SIG-M5 (cell line): ENCODE measurements at places on chromosomes 1 and 21.

GRCh38 chr1:2238361-2239012 is 10.4 kb downstream of the SKI start:
- no peak for DNase-seq

DNA sequence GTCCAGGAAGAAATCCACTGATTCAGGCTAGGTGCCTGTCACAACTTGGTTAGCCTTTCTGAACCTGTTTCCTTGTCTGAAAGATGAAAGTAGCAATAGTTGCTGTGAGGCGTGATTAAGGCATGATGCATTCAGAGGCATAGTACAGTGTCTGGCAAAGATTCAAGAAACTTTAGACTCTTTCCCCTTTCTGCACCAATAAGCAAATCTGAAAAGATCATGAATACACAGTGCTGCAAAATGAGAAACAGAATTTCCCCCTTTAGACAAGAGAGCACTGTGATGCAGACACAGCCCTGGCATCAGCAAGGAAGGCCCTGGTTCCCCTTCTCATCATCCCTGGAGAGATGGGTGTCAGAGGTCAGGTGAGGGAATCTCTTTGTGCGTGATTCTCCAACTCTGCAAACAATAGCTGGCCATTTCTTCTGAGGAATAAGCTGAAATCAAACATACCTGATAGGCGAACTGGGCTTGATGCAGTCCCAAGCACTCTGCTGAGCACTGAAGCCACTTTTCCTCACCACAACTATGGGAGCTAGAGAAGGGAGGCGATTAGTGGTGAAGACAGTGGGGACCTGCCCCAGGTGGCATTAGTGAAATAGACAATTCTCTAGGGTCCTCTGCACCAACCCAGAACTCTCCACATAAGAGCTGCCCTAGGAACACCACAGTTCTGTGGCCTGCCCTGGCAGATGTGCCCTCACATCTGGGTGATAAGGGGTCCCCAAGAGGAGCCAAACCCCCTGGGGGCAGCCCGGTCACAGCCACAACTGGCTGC is 41.7 kb downstream of the ITPKB start:
- DNase-seq = no peak

- DNase-seq = no peak
Observed at GRCh38 chr1:86430376-86430775, 6.4 kb downstream of the CLCA2 start.

- no peak for DNase-seq
Observed at GRCh38 chr1:199422206-199422605, 605.3 kb upstream of the NR5A2 start.

DNA sequence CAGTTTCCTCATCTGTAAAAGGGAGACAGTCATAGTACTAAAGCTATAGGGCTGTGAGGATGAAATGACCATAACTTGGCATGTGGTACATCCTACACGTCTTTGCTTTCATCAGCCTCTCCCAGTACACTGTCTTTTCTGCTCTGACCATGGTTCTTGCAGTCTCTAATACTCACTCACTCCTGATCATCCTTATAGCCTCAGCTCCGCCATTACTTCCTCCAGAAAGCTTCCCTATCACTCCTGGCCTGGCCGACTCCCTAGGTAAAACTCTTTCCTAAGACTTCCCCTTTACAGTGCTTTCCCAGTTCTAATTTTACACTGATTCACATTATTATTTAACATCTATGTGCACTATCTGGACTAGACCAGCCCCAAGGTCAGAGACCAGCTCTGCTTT is 5.0 kb upstream of the MRPL24 start:
- no peak for DNase-seq

- peak; percentile 66 for DNase-seq
Observed at GRCh38 chr1:159092036-159092760, 15.6 kb upstream of the AIM2 start.

GRCh38 chr1:21295002-21295401 is 4.7 kb upstream of the ECE1 start:
- DNase-seq = no peak

DNA sequence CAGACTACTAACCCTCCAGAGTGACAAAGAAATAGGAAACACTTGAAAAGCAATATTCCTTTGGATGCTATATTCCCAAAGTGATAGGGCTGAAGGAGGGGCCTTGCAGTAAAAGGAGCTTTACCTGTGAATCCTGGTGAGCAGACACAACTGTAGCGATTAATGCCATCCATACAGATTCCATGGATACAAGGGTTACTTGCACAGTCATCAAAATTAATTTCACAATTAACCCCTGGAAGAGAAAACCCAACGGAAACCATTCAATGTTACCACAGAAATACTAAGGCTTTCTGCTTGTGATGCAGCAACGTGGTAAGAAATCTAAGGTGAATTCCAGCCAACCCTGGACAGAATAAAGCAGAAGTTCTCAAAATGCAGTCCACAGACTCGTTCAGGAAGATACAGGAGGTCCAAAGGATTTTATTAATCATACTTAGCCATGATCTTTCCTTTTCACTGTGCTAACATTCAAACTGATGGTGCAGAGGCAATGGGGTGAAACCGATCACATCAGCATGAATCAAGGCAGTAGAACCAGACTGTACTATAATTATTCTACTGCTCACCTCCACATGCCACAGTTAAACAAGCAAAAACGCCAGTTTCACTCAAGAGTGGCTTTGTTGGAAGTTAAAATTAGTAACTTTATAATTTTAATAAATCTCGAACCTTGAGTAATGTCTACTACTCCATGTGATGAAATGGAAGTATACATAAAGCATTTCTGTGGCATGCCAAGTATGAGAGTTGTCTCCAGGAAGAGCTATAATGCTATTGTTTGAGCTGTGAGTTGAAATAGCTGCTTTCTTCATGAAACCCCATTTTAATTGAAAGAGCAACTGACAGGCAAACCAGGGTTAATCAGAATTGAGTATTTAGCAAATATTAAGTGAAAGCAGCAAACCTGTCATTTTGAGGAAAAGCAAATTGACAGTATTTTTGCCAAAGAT is 63.2 kb upstream of the ADAM30 start:
- no peak for DNase-seq
